ENCODE measurements at places on chromosomes 3 and 15.

- no peak for DNase-seq
Observed at GRCh38 chr3:138051947-138052802, 42.2 kb downstream of the CLDN18 start.

DNA sequence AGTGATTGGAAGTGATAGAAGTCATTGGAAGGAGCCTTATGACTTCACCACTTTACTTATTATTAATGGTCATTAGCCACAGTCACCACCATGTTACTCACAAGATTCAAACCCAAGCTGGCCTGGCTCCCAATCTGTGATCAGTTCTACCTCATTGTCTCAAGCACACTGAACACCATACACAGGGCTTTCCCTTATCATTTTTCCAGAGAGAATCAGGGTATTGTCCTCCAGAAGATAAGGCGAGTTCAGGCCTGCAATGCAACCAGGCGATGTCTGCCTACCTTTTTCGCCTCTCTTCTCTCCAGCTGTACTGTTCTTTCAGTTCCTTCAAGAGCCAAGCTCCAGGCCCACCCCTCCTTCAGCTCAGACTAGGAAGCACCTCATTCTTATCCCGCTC, 24.9 kb downstream of the EMC7 start:
- no peak for DNase-seq

GRCh38 chr3:115932807-115933206, 309.5 kb downstream of the GAP43 start:
- DNase-seq: no peak

- no peak for DNase-seq
Observed at GRCh38 chr15:69131362-69132220, 28.8 kb upstream of the GLCE start.

DNA sequence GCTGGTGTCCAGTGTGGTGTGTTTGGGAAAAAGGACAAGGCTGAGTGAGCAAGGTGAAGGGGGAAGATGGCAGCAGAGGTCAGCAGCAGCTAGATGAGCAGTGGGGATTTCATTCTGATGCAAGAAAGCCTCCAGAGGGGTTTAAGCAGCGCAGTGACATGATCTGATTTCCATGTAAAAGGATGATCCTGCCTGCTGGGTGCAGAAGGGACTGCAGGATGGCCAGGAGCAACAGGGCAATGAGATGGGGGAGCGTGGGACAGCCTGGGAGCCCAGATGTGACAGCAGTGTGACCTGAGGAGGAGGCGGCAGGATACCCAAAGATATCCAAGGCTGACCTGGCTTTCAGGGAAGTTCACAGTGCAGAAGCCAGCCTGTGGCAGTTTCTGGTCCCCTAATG, 6.1 kb downstream of the WNT7A start:
- no peak for DNase-seq

DNA sequence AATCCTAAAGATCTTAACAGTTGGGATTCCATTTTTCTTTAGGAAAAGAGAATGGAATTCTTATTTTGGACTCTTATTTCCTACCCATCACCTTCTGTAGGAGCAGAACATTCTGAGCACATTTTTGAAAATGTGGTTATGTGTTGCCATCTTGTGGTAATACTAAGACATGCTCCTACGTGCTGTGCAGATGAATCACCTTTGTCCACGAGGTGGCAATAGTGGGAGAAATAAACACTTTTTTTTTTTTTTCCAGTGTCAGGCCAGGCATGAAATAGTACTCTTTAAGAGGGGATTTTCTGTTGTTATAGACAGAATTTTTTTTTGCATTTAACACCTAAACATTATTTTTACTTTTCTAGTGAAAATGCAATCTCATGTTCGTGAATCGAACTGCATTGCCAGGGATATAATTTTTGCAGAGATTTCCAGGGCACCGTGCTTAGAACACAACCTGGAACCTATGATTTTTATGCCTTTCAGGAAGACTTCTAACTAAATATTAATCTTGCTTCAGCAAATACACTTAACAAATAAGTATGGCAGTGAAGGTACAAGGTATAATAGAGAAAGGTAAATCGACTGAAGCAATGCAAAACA, 196.6 kb downstream of the GAP43 start:
- DNase-seq: no peak

GRCh38 chr3:115245438-115245837, 98.3 kb upstream of the ZBTB20 start:
- DNase-seq: no peak

DNA sequence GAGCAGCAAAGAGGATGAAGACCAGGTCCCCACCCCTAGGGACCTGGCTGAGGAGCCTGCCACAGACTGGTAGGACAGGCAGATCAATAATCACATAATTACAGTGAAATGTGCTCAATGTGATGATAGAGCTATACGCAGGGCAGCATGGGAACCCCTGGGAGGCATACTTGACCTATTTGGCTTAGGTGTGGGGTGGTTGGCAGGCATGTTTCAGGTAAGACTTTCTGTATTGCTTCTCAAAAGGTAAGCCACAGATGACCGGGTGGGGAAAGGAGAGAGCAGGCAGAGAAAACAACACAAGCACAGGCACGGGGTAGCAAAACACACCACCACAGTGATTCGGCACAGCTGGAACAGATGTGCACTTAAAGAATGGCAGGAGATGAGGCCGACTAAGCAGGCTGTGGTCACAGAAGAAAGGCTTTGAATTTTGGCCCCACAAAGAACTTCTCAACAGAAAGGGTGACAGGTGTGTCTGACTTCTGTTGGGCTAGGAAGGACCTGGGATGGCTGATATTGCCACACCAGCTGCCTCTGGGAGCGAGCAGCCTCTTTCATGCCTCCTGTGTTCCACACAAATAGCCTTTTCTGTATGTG, 64.1 kb downstream of the ABCC5 start:
- no peak for DNase-seq

- no peak for DNase-seq
Observed at GRCh38 chr3:143330296-143330868, 210.8 kb downstream of the CHST2 start.

DNA sequence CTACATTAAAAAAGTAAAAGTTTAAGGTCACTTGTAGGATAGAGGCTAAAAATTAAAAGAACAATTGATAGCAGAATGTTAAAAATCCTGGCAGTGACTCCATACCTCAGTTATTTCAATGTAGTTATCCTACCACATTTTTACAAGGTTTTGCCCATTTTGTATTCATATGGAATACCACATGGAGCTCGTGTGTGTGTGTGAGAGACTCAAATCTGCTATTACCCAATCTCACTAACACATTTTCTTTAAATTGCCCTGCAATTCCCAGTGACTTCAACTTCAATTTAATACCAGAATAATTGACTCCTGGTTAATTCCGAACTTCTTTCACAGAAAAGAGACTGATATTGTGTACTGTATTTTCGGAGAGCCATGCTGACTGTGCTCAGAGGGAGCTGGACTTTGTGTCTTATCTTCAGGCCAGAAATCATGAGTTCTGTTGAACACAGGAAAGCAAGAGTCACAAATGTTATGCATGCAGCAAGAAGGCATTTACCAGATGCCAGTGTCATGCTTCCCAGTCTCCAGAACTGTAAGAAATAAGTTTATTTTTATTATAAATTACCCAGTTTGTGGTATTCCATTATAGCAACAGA, 529.0 kb upstream of the NECTIN3 start:
- no peak for DNase-seq
